ENCODE measurements at places on chromosomes 16 and 17.

DNA sequence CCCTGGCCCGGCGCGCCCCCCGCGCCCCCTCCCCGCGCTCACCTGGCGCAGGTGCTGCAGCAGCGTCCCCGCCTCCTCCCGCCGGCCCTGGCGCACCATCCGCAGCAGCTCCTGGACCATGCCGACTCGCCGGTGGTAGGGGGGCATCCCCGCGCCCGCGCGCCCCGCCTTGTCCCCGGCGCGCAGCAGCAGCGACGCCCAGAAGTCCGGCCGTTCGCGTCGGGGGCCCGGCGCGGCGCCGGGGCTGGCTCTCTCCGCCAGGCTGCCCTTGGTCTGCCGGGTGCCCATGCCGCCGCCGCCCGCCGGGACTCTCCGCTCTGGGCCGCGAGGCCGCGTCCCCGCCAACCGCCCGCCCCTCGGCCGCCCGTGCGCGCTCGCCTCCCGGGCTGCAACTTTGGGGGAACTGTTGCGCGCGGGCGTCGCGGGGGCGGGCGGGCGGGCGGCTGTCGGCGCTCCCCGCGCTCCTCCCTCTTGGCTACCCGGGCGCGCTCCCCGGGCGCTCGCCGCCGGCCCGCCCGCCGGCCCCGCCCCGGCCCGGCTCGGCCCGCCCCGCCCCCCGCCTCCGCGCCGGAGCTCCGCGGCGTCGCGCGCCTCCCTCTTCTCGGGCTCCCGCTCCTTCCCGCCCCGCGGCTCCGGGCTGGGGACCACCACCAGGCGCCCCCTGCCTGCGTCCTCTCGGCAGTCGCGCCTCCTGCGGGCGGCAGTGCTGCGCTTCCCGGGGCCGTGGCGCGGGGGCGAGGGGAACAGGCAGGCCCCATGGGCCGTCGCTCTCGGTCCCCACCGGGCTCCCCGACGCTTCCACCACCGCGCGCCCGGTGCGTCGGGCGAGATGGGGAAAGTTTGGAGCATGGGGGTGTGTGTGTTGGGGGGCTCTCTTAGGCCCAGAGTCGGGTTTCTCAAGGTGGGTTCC lies at the start of gene LRRC75A:
LRRC75A (minus strand) TSS at position 491 of the 910 bp plus-strand sequence; CDS start at position 288, 203 bp downstream.
- peak; percentile 63 for DNase-seq

DNA sequence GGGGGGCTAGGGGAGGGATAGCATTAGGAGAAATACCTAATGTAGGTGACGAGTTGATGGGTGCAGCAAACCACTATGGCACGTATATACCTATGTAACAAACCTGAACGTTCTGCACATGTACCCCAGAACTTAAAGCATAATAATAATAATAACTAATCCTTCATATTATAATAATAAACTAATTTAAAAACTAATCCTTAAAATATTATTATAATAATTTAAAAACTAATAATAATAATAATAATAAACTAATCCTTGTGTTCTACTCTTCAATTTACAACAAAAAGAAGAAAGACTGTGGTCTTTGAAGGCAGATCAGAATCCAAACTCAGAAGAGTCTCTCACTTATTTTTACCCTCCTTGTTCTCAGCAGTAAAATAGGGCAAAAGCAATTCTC lies 774.9 kb downstream of the CDH8 start:
- no peak for DNase-seq

GRCh38 chr16:67394155-67395104 lies 1.1 kb upstream of the TPPP3 start:
- DNase-seq: no peak

- no peak for DNase-seq
Observed at GRCh38 chr17:65265276-65265675, 128.1 kb downstream of the RGS9 start.

DNA sequence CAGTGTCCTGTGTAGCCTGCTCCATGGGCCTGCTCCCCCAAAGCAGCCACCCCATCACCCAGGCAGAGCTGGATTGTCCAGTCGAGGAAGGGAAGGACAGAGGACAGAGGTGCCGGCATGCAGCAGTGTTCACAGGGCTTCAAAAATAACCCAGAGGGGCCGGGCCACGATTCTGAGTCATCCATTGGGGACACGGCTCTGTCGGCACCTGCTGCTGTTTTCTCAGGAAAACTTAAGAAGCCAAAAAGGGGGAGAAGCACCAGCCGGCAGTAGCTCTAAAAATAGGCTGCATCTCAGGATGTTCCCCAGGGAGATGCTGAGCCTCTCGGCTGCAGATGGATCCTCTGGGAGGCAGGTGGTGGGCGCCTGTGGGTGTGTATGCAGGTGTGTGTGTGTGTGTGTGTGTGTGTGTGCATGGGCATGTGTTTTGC lies 1.6 kb downstream of the CA7 start:
- DNase-seq: no peak

- no peak for DNase-seq
Observed at GRCh38 chr16:70250748-70251628, 752 bp downstream of the EXOSC6 start.

DNA sequence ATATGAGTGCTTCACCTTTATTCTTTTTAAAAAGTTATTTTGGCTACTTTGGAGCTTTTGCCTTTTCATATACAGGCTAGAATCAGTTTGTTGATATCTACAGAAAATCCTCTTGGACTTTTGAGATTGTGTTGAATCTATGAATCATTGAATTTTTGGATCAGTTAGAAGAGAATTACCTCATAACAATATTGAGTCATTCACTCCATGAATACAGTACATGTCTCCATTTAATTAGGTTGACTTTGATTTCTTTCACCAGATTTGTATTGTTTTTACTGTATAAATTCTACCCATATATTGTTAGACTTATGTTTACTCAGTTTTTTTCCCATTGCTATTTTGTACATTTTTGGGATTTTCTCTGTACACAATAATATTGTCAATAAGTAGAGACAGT lies 54.4 kb downstream of the TAOK1 start:
- DNase-seq: no peak

GRCh38 chr17:63496663-63497400 lies 20.0 kb downstream of the ACE start:
- no peak for DNase-seq

DNA sequence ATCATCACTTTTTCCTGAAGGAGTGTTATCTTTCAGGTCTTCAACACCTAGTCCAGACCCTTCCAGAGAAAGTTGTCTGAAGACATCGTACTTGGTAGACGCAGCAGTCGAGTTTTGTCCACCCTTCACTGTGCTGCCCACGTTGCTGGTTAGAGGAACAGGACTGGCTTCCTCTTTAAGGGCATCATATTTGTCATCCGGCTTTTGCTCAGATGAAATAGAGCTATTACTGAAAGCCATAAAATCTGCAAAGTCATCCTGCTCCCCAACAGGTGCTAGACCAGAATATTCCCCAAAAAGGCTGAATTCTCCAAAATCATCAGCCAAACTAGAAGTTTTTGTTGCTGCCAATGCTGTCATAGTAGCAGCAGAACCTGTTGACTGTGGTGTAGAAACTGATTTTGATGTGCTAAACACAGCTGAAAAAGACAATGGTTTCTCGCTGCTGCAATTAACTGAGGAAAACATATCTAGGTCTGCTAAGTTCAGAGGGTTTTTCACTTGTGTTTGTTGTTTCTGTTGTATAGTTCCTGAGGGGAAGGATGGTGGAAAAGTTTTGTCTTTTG lies 55.7 kb downstream of the SYNRG start:
- DNase-seq: no peak

- DNase-seq: no peak
Observed at GRCh38 chr16:15141586-15141985, 47.5 kb upstream of the RRN3 start.

DNA sequence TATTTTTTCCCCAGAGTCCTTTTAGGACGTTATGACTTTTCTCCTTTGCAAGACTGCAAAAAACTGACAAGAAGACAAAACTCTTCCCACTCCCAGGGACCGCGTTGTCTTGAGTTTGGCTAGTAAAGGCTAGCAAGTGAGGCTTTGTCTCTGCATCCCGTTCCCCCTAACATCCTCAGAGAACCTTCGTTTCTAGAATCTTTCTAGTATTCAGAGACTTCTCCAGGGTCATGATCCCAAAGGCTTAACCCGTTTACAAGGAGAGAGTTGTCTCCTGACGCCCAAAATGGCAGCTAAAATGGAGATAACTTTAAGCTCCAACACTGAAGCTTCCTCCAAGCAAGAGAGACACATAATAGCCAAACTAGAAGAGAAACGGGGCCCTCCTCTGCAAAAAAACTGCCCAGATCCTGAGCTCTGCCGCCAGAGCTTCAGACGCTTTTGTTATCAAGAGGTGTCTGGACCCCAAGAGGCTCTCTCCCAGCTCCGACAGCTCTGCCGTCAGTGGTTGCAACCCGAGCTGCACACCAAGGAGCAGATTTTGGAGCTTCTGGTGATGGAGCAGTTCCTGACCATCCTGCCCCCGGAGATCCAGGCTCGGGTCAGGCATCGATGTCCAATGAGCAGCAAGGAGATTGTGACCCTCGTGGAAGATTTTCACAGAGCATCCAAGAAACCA lies 843 bp downstream of the ZNF174 start:
- no peak for DNase-seq

DNA sequence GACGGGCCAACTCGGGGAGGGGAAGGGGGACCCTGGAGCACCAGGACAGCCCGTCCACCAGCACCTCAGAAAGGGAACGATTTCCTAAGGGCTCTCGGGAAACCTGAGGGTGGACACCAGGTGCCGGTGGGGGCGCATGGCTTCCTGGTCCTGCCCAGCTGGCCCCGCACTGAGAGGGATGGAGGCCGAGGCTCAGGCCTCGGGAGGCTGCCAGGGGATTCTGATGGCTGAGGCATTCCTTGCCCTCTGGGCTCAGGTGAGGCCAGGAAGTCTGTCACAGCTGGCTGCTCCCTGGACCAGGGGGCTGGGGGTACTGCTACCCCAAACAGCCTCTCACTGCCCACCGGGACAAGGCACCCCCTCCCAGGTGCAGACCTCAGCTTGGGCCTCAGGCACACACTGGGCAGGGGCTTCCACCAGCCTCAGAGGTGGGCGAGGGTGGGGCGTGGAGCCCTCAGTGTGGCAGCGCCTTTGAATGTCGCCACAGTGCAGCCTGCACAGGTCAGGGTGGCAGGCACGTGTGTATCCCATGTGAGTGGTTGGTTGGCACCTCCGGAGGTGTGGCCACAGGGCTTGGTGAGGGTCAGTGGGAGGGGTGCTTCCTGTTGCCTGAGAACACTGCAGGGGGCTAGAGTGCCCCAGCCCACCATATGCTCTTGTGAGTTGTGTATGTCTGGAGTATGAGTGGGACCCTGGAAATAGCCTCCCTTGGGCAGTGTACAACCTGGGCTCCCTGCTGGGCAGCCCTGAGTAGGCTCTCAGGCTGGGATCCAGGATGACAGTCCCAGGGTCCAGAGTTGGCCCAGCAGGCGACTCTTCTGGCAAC lies 3.9 kb upstream of the FSCN2 start:
- DNase-seq: no peak

DNA sequence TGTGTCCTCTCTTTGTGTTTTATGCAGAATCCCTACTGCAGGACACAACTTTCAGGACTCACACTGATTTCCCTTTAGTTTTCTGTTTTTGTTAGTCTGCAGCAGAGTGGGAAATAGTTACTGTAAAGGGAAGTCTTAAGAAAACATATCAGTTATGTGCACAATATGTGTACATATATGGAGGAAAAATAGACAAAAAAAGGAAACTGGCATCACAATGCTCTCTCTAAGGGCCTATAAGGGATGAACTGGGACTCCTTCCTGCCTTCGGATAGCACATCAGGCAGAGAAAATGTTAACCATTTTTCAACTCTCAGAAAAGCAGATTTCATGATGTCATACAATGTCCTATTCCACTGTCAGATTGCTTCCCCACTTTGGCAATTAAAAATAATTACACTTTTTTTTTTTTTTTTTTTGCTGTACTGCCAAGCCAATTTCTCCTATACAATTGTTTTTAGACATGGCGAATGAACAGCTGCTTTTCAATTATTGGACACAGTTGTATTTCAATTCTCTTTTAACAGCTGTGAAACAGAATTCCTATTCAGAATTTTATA lies 112.5 kb upstream of the KCNJ16 start:
- no peak for DNase-seq

GRCh38 chr16:47528431-47528830 lies 67.3 kb downstream of the PHKB start:
- DNase-seq: no peak

DNA sequence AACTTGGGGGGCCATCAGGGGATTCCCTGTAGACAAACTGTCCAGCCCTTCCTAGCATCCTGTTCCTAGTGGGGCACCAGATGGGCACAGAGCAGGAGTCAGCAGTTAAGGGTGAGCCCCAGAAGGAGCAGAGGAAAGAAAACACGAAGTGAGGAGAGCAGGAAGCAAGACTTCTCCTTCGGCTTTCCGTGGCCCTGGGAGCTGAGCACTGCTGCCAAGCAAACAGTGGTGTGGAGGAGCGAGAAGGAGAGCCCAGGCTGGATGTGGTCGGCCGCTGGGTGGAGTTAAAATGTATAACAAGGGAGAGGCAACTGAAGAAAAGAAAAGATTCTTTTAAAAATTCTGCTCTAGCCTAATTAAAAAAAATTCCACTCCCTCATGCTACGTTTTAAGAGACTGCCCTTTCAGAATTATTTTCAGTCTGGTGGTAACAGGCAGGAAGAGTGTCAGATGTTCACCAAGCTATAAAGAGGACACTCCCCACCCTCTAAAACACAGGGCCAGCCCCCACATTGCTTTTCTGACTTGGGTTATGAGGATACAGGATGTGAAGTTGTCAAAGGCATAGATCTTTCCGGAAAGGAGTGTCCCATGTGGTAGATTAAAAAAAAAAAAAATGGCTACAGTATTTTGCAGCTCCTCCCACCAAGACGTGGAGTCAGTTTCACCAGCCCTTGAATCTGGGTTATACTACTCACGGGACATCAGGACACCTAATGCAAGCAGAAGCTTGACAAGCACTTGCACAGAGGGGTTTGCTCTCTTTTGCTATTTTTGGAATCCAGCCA lies 74.9 kb upstream of the ZFHX3 start:
- DNase-seq: no peak

DNA sequence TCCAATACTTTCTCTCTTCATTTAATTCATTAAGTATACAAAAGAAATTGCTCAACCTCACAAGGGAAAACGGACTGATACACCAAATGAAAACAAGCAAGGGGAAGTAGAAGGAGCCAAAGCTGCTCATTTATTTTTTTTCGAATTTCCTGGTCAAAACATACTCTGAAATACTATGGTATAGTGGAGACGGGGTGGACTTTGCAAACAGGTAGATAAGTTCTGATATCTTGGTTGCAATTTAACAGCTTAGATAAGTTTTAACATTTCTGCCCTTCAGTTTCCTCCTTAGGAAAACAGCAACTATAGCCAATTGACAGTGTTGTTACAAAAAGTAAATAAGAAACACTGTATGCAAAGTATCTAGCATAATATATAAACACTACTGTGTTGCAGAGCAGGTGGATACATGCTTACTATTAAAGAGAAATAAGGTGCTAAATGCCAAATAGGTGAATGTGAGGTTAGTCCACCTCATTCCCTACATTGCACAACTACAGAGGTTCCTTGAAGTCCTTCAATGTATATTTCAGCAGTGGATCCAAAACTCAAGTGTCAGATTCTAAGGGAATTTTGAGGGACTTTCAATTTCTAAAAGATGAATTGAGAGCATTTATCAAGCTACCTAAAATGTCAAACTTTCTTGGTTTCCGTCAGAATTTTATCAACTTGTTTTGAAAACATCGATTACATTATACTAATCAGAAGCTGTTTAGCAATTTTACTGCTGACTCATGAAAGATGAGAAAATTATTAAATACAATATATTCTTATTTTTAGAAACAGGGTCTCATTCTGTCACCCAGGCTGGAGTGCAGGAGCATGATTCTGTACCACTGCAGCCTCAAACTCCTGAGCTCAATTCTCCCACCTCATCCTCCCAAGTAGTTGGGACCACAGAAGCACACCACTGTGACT lies 11.0 kb downstream of the CCDC47 start:
- DNase-seq: no peak
